ENCODE measurements at places on chromosomes 13 and 19. TPM values are rescaled to one million over a fixed set of nuclear protein-coding genes. Genes with fewer than 3 reads are reported as not detected.

Gene CRYL1
- 27.0 TPM for total RNA-seq

Gene ZNF284
- 2.9 TPM for total RNA-seq

Gene ZNF709
- total RNA-seq = 4.7 TPM

Gene ATP12A
- not detected for total RNA-seq

Gene TEX29
- total RNA-seq = not detected

Gene ZNF383
- 3.9 TPM for total RNA-seq

Gene CEACAM4
- total RNA-seq = not detected

Gene ZNF71
- total RNA-seq = 8.7 TPM

Gene MCEMP1
- not detected for total RNA-seq

Gene LRRC25
- 0.11 TPM for total RNA-seq

Gene SLC10A2
- total RNA-seq = not detected

Gene SELENOV
- total RNA-seq = not detected

Gene PLIN4
- total RNA-seq = 4.0 TPM

Gene LMO7
- total RNA-seq = 346 TPM

Gene HTR2A
- total RNA-seq = under 0.01 TPM

Gene AMH
- total RNA-seq = 0.66 TPM

Gene ZNF614
- 8.6 TPM for total RNA-seq

Gene NKPD1
- total RNA-seq = 0.44 TPM

Gene SOHLH2
- 1.5 TPM for total RNA-seq

Gene CGB5
- total RNA-seq = not detected

Gene KIR2DL3
- total RNA-seq = not detected

Gene MIDN
- 23.0 TPM for total RNA-seq

Gene EXOC3L2
- total RNA-seq = not detected

Gene ZNF224
- 20.5 TPM for total RNA-seq

Gene PPP1R12C
- total RNA-seq = 50.9 TPM

Gene SPTBN4
- total RNA-seq = 7.4 TPM

Gene RNF17
- total RNA-seq = not detected

Gene ZNF524
- total RNA-seq = 9.9 TPM

Gene LEUTX
- total RNA-seq = not detected

Data from uterine smooth muscle cell (primary cell).